ENCODE measurements at places on chromosomes 12 and 14.

DNA sequence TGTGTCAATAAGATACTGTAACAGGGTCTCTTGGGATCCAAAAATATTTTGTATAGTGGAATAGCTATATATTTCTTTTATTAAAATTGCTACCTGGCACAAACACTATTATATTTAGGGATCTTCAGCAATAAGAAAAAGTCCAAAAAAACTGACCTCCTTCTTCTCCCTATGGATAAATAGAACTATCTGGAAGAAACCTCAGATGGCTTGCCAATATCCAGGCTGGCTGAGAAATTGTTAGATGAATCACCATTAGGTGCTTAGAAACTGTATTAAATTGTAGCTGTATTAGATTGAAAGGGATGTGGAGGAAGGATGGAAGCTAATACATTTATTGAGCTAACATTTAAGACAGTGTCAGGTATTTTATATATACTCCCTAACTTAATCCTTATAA, 66.0 kb downstream of the SLC38A6 start:
- DNase-seq: no peak

- DNase-seq: peak; percentile 55
Observed at GRCh38 chr14:103067231-103067954, 10.0 kb upstream of the CDC42BPB start.

DNA sequence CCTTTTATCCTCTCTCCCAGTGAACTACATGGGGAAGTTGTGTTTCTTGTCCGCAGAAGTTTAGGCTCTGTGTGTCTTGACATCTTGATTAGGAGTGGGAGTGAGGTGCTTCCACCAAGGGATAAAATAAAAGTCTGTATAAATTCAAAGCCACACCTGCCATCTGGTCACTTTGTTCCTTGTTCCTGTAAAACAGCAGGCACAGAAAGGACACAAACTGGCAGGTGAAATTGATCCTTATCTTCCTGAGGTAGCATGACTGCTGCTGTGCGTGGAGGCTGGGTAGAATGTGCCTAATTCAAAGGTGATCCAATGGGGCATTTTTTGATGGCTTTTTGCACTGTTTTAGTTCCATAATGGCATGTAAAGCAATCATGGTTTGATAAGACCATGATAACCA, 104.3 kb upstream of the KITLG start:
- no peak for DNase-seq

- peak; percentile 42 for DNase-seq
Observed at GRCh38 chr12:3046441-3047200, 30.6 kb upstream of the TSPAN9 start.

GRCh38 chr12:62129291-62129690, 130.9 kb upstream of the USP15 start:
- DNase-seq: no peak

GRCh38 chr12:28537474-28537873, 347.2 kb downstream of the CCDC91 start:
- no peak for DNase-seq

DNA sequence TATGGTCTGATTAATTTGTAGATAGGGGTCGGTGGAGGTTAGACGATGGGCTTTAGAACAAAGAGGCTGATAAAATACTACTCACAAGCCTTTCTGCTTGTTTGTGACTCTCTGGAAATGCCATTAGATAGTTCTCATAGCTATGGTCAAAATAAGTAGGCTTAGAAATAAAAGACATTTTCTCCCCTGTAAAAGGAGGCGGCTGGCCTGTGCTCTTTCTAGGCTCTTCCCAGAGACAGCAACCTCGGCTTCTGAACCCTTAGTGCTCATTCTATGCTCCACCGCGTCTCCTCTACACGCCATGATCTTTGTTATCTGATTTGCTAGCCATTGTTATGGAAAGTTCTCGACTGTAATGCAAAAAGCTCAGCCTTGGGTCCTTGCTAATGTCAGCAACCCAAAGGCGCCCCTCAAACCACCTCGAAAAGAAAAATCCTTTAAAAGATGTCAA, 64.5 kb downstream of the CRADD start:
- peak; percentile 26 for DNase-seq
